SK-N-MC (cell line): ENCODE measurements at places on chromosomes 4 and X.

DNA sequence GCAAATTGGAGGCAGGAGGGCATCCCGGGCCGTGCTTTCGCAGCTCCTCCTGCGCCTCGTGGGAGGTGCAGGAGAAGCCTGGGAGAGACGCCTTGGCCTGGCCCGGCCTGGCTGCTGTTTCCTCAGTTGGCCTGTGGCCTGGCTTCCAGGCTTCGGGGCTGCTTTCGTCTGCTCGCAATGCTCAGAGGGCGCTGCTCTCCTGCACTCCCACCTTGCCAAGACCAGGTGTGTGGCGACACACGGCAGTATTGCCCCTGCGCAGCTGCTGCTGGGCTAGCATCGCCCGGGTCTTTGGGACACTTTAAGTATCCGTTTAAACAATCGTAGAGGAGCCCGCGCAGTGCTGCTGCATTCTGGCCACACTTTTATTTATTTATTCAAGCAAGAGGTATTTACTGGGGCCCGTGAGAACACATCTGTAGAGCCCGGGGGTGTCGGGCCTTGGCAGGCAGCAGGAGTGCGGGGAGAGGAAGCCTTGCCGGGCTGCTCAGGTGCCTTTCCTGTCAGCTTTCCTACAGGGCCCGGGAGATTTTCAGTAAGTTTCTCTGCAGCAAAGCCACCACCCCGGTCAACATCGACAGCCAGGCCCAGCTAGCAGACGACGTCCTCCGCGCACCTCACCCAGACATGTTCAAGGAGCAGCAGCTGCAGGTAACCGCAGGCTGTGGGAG is 26.2 kb upstream of the HGFAC start:
- DNase-seq: no peak

GRCh38 chrX:39910651-39911050 is 187.1 kb downstream of the BCOR start:
- DNase-seq: no peak

- no peak for DNase-seq
Measured at GRCh38 chr4:73828956-73829355, 7.5 kb upstream of the CXCL6 start.

DNA sequence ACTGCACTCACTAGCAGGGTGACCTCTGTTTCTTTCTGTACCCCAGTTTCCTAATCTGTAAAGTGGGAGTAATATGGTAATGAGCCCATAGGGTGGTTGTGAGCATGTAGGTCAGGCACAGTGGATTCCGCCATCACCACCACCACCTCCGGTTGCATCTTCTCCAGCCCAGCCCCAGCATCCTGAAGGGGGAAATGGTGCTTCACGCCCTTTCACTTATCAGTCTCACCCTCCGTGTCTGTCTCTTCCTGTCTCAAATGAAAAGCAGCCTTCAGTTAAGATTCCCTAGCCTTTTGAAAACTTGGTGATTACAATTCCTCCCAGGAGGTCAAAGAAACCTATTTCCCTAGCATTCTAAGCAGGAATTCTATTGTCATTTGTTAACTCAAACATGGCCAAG is 16.9 kb upstream of the XPNPEP2 start:
- no peak for DNase-seq

- DNase-seq: no peak
Measured at GRCh38 chr4:187715466-187715865, 280.1 kb upstream of the ZFP42 start.

DNA sequence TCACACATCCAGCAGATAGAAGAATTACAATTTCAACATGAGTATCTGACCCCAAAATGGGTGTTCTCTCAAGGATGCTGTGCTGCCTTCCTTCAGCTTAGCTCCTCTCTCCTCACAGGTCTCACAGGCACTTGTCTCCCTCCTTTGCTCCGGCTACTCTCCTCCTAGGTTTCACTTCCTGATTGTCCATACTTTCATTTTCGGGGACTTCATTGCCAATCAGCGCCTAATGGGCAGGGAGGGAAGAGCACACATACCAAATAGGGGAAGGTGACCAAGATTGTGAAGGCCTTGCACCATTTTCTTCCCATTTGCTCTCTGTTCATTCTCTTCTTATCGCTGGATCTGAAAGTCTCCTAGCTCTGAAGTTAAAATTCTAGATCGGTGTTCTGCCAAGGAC is 125.4 kb upstream of the EOLA2 start:
- no peak for DNase-seq

DNA sequence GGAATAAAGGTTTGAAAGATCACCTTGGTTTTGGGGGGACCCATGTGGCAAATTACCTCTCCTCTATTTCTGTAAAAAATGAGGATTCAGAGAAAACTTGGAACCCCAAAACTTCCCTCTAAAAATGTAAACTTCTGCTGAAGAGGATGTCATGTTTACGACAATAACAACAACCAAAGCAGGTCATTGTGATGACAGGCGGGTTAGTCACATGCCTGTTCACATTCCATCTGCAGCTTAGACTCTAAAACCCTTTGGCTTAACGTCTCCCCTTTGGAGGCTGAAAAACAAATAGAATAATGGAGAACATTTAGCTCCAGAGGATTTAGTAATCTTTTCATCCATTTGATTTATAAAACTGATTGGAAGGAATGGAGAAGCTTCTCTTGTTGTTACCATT is 75.0 kb upstream of the FAM9C start:
- no peak for DNase-seq

GRCh38 chr4:104749062-104749461 is 254.4 kb upstream of the CXXC4 start:
- DNase-seq: no peak
